LHCN-M2 (cell line): ENCODE measurements at places on chromosomes 13 and 19. TPM values are rescaled to one million over a fixed set of nuclear protein-coding genes. Genes with fewer than 3 reads are reported as not detected.

DNA sequence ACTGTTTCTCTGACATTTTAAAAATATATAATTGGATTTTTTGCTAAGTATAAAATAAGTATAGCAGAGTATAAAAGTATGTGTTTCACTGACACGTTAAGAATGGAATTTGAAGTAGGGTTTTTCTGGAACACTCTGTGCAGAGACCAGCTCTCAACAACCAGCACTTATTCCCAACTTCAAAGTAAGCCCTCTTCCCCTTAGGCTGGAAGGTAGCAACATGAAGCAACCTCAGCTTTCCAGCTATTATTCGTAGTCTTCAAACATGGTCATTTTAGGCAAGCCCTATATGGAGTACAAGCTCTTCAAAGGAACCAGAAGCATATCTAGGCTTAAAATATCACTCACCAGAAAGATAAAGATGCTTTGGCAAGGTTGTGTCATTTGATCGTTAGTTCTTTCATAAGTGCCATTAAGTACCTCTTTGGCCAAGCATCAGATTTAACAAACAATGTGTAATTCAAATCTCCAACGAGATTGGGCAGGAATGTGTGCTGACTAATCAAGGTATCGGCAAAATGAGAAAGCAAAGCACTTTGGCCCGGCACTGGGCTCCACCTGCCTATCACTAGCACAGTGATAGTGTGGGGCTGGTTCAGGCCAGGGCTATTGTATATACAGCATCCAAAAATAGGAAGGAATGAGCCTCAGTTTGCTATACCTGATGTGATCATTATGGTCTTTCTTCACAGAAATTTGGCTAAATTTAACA is 95.9 kb upstream of the FREM2 start:
- DNase-seq, result no peak

DNA sequence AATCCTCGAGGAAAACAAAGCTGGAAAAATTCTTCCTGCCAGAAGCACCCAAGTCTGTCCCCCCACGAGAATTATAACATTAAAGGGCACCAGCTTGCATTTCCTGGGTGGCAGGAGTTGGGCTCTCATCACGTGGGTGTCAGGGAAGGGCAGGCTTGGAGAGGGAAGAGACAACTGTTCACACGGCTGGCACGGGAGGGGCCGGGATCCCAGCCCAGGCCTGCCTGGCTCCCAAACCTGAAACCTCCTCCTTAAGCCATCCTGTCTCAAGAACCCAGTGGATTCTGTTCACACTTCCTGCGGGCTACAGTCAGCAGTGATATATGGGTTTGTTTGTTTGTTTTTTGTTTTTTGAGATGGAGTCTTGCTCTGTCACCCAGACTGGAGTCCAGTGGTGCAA is 12.2 kb downstream of the GRIK5 start:
- no peak for DNase-seq

GRCh38 chr19:27792576-27793127 is 1420.3 kb downstream of the UQCRFS1 start:
- no peak for DNase-seq

- peak; percentile 50 for DNase-seq
Observed at GRCh38 chr13:82758044-82758443, 1124.2 kb downstream of the SLITRK1 start.

DNA sequence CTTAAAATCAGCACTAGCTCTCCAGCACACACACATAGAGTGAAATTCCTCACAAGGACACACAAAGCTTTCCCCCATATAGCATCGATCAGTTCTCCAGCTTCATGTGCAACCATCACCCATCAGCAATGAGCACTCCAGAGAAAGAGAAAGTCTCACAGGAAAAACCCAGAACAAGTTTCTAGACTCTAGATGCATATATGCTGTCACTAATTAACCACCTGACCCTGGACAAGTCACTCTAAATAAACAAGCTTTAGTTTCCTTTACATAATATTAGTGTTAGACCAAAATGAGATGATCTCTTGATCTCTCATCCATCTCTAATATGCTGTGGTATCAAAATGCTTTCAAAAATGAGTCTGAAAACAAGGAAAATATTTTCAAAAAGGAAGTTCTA is 81.2 kb downstream of the TBC1D4 start:
- no peak for DNase-seq

DNA sequence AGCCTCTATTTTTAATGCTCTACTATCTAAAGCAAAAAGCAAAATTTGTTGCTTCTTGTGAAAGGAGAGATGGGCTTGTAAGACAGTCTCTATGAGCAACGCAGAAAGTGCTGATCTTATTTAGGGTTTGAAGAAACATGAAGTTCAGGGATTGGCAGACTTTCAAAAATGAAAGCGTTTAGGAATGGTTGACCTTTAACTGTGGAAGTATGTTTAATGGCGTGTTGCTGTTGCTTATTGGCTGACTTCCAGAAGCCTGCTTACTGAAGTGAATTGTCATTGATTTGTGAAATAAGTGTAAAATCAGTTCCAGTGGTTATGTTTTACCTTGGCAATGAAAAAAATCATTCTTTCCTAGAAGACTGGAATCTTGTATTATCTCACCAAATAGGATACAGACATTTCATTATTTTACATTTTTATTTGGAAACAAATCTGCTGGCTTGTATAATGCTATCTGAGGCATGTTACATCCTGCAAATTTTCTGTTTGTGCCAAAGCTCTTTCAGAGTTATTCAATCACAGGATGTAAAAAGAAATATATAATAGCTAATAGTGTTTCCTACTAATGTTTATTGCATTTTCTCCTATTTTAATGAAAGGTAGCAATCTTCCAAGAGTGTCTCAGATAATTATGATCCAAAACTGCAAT is 221.3 kb upstream of the SLITRK6 start:
- peak; percentile 20 for DNase-seq

- peak; percentile 63 for DNase-seq
Observed at GRCh38 chr13:105008604-105009003, 1526.9 kb downstream of the EFNB2 start.

GRCh38 chr13:20247403-20247802 is 15.3 kb upstream of the GJB6 start:
- DNase-seq, result no peak

- no peak for DNase-seq
Observed at GRCh38 chr13:73757481-73758233, 376.5 kb downstream of the KLF12 start.

GRCh38 chr13:42880056-42880605 is 98.7 kb downstream of the FAM216B start:
- DNase-seq, result no peak

DNA sequence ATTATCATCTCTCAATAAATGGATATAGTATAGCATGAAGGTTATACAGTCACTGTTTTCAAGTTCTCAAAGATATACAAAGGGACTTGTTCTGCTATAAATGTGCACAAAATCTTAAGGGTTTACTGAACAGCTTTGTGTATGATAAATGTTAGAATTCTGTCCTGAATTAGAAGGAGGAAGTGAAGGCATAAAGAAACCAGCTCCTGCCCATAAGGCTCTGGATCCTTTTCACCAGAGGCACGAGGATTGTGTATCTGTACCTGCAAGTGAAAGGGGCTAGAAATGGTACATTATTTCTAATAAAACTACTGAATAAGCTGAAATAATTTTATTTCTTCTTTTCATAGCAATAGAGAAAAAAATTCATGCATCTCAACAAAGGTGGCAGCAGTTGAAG is 32.4 kb downstream of the PHF11 start:
- DNase-seq, result no peak

GRCh38 chr19:2087621-2088100 is 8.5 kb downstream of the MOB3A start:
- DNase-seq, result no peak

IGFL1 gene
- not detected in 2 replicates for total RNA-seq

KLK12 gene
- not detected in 2 replicates for total RNA-seq

PBX4 gene
- 0.69 and 1.1 TPM in 2 replicates for total RNA-seq

FCER2 gene
- total RNA-seq, result not detected in 2 replicates

FOSB gene
- total RNA-seq, result 0.32 and 0.34 TPM in 2 replicates

ZNF625 gene
- 8.6 and 10.6 TPM in 2 replicates for total RNA-seq
